ENCODE measurements at places on chromosomes 12 and 14.

DNA sequence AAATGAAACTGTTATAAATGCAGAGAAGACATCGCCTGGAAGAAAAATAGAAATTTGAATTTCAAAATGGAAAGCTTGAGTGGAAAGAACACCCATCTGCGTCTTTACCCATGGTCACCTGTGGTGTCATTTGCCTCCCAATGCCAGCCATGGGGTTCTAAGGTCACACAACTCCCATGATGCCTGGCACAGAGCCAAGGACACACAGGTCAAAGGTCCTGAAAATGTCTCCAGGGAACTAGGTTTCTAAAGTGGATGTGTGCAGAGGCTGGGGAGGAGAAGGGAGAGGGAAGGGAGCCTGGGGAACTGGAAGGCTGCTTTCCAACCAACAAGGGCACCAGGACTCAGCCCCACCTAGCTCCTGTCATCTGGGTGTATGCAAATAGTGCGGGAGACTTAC is 724.0 kb upstream of the TMEM132C start:
- no peak for DNase-seq

GRCh38 chr12:94952325-94952724 is 51.2 kb downstream of the NDUFA12 start:
- DNase-seq, result no peak

GRCh38 chr12:6824085-6824775 is 2.6 kb downstream of the GPR162 start:
- DNase-seq, result no peak

GRCh38 chr12:92605621-92606170 is 97.1 kb upstream of the PLEKHG7 start:
- no peak for DNase-seq

- no peak for DNase-seq
Measured at GRCh38 chr12:118575730-118576129, 199.4 kb downstream of the SUDS3 start.

DNA sequence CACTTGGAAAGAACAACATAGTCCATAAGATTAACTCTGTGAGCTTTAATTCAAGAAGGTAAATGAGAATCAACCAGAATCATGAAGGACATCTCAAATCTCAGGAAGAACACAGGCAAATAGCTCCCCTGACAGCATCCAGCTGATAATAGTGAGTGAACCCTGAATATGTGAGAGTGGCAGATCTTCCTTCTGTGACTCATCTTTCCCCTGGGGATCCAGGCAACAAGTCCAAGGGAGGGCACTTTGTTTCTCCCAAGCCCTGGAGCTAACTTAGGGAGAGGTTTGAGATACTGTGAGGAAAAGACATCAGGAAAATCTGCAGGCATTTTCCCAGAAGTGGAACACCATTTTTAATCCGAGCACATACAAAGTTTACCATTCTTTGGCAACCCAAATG is 763.9 kb upstream of the MGAT4C start:
- DNase-seq, result no peak

- DNase-seq, result no peak
Measured at GRCh38 chr12:19148860-19149259, 19.3 kb downstream of the PLEKHA5 start.

- DNase-seq, result no peak
Measured at GRCh38 chr12:60014436-60014835, 418.6 kb downstream of the SLC16A7 start.

DNA sequence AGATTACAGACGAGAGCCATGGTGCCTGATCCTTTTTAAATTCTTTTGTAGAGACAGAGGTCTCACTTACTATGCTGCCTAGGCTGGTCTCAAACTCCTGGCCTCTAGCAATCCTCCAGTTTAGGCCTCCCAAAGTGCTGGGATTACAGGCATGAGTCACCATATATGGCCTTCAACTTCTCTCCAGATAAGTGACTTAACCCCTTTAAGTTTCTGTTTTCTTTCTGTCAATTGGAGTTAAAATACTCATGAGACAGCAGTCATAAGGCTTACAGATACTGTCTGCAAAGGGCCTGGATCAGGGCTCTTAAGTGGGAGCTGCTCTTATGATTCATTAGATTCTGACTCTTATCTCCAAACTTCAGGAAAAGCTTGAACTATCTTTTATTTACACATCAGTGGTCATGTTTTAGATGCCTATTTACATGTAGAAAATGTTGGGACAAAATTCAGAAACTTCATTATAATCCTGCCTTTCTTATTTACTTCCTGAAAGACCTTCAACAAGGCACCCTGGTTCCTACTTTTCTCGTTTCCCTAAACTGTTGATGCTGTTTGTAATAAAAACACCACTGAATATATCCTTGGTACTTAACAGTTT is 271.5 kb upstream of the TBX3 start:
- no peak for DNase-seq

GRCh38 chr14:104290058-104290667 is 151.8 kb downstream of the KIF26A start:
- DNase-seq, result no peak

DNA sequence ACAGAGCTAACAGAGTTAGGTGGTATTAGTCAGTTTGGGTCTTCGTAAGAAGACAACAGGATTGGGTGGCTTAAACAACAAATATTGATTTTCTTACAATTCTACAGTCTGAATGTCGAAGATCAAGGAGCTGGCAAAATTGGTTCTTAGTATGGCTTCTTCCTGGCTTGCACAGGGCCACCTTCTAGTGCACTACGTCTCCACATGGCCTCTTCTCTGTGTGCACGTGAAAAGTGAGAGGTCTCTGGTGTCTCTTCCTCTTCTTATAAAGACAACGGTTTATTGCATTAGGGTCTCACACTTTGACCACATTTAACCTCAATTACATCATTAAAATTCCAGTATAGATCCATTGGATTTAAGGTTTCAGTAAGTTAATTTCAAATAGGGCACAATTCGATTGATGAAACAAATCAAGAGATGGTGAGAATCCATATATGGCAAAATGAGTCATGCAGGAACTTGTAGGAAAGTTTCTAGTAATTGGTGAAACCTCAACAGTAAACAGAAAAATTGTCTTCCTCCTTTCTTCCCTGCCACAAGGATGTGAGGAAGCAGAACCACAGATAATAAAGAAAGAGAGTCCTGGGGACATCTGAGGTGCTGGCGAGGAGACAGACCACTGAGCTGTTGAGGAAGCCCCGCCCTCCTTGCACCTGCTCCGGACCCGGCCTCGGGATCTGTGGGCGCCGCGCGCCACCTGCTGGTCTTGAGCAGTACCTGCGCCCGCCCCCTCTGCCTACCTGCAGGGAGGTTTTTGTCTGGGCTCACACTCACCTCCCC is 846.7 kb downstream of the TMEM121 start:
- DNase-seq, result peak; percentile 80

DNA sequence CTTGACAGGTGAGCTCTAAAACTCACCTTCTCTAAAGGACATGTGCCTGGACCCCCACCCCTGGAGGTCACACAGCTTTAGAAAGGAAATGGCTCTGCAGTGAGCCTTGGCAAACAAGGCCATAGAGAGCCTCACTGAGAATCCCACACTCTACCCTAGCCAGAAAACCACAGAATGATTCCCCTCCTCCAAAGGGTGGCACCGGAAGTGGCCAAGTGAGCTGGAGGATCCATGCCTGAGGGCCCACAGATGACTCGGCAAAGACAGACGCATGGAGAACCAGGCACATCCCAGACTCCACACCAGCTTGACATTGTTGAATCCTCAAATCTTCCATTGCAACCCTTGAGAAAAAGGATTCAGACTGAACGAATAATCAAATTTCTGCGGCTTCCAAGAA is 54.2 kb upstream of the PTHLH start:
- DNase-seq, result no peak

DNA sequence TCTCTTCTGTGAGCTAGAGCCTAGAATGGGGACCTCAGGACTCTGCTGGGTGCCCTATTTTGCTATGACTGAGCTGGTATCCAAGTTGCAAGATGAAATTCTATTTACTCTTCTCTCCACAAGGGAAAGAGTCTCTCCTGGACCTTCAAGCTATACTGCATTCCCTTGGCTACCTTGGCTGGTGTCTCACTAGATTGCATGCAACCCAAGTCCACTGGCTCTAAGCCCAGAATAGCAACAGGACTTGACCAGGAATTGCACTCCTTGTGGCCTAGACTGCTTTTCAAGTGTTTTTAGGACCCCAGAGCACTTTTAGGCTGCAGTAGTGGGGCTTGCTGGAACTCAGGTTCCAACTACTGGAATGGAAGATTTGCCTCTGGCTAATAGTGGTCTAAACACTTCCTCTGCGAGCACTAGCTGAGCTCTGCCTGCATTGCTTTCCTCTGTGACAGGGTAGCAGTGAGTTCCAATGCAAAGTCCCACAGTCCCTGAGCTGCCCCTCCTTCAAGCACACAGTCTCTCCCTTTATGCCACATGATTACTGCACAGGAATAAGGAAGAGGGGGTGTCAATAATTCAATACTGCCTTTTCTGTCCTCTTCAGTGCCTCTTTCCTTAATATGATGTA is 1009.1 kb upstream of the FLRT2 start:
- DNase-seq, result no peak

DNA sequence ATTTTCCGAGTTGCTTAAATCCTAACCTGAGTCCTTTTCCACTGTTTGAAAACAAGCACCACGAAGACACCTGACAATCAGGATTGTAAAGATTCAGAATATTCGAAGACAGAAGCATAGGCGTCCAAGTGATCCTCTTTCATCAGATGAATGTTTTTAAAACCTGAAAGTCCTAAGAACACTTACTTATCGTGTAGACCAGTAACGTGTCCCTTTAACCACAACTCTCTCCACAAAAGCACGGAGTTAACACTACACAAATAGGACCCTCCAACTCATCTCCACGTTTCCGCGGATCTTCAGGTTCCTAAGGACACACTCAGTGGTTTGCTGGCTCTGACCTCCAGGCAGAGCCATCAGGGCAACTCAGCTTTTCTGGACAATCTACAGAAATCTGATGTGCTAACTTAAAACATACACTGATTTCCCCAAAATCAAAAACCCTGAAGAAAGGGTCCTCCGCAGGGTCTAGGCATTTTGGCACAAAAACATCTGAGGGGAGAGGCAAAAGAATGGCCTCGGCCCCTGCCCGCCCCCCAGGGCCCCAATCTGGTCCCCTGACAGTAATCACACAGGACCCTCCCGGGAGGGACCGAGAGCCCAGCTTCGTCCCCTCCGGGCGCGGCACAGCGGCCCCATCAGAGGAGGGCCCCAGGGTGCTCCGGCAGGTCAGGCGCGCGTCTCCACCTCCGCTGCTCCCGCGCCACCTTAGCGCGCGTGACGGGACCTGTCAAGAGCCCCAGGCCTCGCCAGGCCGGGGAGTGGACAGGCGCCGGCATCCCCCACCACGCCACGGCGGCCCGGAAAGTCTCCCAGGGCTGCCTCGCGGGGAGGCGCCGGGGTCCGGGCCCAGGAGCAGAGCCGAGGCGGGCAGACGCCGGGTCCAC is 925 bp downstream of the DICER1 start:
- peak; percentile 22 for DNase-seq

- peak; percentile 8 for DNase-seq
Measured at GRCh38 chr14:61598980-61599379, 96.3 kb upstream of the HIF1A start.

GRCh38 chr12:104687823-104688573 is 231.2 kb downstream of the CHST11 start:
- no peak for DNase-seq
